Suprapubic skin (tissue), 4 donors: ENCODE measurements at places on chromosomes 6 and 20.

GRCh38 chr20:39785252-39785917, 823.2 kb downstream of the DHX35 start:
- no peak overlapping the region for H3K27ac ChIP-seq
- no peaks in the 10 kb centered on the region for H3K4me1 ChIP-seq
- H3K4me3 ChIP-seq, result no peak overlapping the region

GRCh38 chr20:21569586-21569985, 55.7 kb upstream of the NKX2-2 start:
- no peaks in the 10 kb centered on the region for H3K36me3 ChIP-seq
- peaks cover 10% of the 10 kb centered on the region for H3K27me3 ChIP-seq
- no peak for DNase-seq
- H3K4me1 ChIP-seq, result no peaks in the 10 kb centered on the region

GRCh38 chr6:37840940-37841300, 21.4 kb downstream of the ZFAND3 start:
- H3K36me3 ChIP-seq, result no peaks in the 10 kb centered on the region
- H3K4me1 ChIP-seq, result peaks cover 19% of the 10 kb centered on the region
- no peak for DNase-seq
- H3K27ac ChIP-seq, result no peak overlapping the region

- H3K4me3 ChIP-seq, result no peak overlapping the region
- no peaks in the 10 kb centered on the region for H3K36me3 ChIP-seq
- H3K27me3 ChIP-seq, result no peaks in the 10 kb centered on the region
- H3K27ac ChIP-seq, result no peak overlapping the region
- DNase-seq, result no peak
Observed at GRCh38 chr6:112266331-112266730, 12.0 kb upstream of the LAMA4 start.

DNA sequence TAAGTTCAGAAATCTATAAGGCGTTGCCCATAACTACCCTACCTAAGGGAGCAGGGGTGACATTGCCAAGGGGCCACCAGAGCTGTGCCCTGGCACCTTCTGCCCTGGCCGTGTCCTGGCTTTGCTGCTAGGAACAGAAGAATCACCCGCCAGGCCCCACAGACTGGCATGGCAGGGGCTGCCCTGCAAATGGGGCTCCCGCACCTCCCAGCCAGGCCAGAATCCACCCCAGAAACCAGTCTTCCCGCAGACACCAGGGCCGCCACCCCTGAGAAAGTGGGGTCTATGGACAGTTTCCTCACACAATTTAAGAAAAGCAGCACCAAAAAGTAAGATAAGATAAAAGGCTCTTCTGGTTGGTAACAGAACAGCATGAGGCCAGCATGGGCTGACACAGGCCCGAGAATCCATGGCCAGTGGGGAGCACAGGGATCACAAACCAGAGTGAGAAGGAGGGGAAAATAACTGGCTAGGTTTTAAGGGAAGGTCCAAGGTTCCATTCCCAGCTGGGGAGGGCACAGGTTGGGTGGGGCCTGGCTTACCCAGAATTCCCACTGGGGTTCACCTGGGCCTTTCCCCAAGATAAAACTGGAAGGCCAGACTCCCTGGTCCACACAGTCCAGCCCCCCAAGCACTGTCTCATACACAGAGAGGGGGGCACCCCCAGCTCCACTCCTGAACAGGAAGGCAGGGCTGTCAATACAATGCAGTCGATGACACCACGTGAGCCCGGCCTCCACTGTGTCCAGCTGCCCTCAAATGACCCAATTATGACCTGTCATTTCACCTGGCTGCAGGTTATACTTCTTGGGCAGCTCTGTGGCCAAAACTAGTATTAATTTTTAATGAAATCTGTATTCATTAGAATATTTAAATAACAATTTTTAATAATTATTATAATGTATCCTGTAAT, 59.4 kb downstream of the PYGB start:
- H3K36me3 ChIP-seq, result peaks cover 41% of the 10 kb centered on the region
- H3K4me1 ChIP-seq, result peaks cover 28% of the 10 kb centered on the region
- H3K27me3 ChIP-seq, result no peaks in the 10 kb centered on the region
- no peak overlapping the region for H3K27ac ChIP-seq

GRCh38 chr20:14582855-14583254, 245.4 kb upstream of the FLRT3 start:
- H3K4me3 ChIP-seq, result no peak overlapping the region
- no peaks in the 10 kb centered on the region for H3K4me1 ChIP-seq
- DNase-seq, result no peak
- H3K27ac ChIP-seq, result no peak overlapping the region
- no peaks in the 10 kb centered on the region for H3K27me3 ChIP-seq
